ENCODE measurements at places on chromosomes 12 and 14.

DNA sequence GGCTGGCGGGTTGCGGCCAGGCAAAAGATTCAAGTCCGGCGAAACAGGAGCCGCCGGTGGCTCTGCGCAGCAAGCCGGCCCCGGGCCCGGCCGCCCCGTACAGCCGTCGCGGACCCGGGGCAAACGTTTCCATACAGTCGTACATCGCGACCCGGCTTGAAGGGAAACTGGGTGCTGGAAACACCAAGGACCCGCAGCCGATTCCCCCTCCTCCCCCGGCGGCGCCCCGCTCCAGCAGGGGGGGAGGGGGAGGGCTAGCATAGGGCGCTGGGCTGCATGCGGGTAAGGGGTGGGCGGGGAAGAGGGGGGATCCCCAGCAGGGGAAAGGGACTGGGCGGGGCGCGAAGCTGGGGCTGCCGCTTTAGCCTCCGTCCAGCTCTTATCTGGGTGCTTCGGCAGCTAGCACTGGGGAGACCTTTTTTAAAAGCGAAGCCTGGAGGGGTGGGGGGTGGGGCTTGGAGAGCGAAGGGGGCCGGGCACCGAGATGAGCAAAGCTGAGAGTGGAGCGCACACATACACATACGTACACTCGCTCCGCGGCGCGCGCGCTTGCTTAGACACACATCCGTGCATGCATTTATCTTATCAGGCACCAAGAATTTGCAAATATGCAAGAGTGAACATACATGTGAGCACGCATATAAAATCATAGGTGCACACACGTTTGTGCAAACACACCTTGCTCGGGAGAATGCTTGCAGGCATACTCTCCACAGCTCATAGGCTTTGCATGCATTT lies 11.9 kb downstream of the RARG start:
- DNase-seq = peak; percentile 89

GRCh38 chr12:79690142-79690637 lies 574 bp downstream of the PAWR start:
- peak; percentile 9 for DNase-seq

DNA sequence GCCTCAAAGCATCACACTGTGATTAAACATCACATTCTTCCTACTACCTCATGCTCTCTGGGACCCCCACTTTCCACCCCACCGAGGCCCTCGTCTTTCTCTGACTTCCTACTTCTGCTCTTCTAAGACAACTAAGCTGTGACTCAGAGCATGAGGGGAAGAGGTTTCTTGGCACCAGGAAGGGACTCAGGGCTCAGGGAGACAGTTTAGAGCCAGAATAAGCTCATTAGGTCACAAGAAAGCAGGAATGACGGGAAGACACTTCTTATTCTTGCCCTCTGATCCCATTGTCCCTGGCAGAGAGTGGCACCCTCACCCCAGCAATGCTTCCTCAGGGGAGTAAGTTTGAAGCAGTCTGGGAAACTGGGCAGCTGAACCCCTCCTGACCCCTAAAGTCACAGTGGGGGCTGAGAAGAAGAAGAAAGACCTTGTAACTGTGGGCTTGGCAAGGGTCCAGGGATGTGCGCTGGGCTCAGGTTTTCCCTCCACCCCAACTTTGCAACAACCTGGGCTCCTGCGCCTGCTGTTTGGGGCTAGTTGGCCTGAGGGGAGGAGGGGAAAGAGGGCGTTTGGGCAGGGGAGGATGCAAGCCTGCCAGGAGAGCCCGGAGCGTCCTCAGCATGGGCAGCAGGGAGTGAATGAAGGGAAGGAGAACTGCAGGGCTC lies 64.6 kb upstream of the ACTN1 start:
- no peak for DNase-seq

DNA sequence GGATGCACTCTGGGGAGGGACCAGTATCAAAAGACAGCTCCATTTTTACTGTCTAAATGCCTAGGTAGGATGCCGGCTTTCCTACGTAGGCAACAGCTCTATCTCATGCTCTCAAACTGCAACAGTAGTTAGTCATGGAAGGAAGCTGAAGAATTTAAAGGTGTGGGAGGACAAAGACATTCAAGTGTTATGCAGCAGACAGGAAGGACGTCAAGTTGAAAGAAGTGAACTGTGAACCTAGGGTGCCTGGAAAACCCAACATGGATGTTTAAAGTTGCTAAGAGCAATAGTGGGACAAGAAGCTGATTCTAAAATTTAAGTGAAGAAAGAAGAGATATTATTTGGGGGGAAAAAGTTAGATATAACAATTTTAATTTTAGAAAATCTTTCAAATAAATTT lies 5.9 kb downstream of the SEC23A start:
- peak; percentile 14 for DNase-seq

- DNase-seq = no peak
Measured at GRCh38 chr12:22399464-22400180, 65.1 kb upstream of the ST8SIA1 start.

DNA sequence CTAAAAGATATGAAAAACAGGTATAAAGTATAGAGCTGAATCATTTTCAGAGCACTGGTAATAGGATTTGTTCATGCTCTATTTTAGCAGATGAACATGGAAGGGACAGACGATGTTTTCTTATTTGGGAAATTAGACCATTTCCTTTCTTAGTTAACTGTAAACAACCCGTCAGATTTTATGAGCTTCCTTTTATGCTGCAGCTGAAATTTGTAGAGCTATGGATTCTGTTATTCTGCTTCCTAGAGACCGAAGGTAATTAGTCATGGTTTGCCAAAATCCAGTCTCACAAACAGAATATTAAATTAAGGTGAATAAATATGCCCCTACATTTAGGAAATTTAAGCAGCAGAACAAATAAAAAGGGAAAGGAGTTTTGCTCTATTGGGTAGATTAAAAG lies 180.2 kb upstream of the SYT1 start:
- DNase-seq = no peak

DNA sequence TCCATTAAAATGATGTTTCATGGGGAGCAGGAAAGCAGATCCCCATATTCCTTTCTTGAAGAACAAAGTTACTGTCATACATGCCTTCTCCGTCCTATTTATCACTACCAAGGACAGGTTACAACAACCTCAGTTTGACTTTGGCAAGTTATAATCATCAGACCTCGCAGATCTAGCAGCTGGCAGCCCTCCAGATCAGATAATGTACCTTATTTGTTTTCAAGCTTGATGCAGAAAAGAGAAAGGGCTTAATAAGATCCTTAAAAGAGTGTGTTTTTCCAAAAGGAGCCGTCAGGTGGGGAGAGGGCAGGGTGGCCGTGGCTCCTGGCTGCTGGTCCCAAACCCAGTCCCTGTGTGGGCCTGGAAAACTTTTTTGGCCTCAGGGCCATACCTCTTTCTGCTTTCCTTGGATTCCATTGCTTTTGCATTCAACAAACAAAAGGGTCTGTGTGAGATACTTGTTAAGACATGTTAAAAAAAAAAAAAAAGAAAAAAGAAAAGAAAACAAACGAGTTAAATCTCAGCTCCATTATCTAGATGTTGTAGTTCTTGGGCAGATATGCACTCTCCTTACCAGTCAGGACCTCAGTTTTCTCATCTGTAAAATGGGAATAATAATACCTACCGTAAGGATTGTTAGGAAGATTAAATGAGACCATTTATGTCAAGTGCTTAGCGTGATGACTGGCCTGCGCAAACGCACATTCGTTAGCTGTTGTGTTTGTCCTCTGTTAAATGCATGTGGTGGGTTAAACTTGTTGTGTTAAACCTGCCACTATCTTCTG lies 64.6 kb downstream of the B4GALNT3 start:
- DNase-seq = no peak

Data from CD4-positive, alpha-beta T cell treated with Interleukin-6 for 4 hours (primary cell).